ENCODE measurements at places on chromosomes 3 and 15.
A peak's percentile ranks its signal among the peaks of the same experiment; 100 is the strongest.

DNA sequence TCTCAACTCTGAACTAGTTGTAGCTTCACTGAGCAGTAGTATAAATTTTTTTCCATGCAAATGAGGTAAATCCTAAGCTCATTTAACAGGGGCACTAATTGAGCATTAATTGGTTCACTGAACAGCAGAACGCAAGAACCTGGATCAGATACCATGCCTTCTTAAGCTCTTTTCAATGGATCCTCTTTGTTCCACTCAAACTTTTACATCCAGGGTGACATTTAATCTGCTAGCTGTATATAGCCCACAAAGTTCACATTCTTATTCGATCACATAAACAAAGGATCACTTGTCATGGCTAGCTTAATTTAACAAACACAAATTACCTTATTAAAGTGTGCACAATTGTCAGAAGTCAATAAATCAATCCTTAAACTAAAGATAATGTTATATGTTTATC lies 281.6 kb downstream of the CNTN6 start:
- DNase-seq: no peak

GRCh38 chr15:56165234-56165633 lies 78.4 kb downstream of the RFX7 start:
- no peak for DNase-seq

DNA sequence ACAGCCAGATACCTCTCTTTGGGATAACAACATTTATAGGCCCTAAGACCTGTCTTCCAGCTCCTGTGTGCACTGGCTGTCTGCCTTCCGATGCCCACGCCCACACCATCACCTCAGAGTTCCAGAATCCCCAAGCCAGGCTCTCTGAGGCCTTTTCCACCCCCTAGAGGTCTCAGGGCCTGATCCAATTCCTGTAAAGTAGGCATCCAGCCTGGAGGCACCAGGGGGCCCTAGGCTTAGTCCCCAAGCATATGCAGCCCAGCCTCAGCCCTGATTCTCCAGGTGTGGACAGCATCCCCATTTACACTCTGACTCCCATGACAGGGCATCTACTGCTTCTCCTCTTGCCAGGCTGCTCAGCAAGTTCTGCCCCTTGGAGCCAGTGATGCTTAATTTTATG lies 72.7 kb upstream of the CORO2B start:
- DNase-seq: no peak

- no peak for DNase-seq
Measured at GRCh38 chr15:69535101-69535638, 82.6 kb downstream of the RPLP1 start.

GRCh38 chr3:117543521-117543920 lies 833.9 kb downstream of the TUSC7 start:
- no peak for DNase-seq

DNA sequence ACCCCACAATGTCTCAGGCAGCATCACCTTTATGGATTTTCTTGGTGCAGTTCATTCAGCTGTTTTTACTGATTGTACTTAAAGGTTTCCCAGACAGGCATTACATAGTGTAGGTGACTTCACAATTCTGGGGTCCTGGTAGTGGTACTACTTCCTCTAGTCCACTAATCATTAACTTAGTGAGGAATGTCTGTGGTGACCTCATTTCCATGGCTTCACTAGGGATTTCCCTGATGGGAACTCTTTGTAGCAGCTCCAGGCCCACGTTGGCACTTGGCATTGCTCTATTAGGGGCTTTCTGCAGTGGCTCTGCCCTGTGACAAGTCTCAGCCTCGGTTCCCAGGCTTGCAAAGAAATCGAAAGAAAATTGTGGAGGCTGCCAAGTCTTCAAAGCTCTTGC lies 48.1 kb upstream of the NPAP1 start:
- DNase-seq: no peak

DNA sequence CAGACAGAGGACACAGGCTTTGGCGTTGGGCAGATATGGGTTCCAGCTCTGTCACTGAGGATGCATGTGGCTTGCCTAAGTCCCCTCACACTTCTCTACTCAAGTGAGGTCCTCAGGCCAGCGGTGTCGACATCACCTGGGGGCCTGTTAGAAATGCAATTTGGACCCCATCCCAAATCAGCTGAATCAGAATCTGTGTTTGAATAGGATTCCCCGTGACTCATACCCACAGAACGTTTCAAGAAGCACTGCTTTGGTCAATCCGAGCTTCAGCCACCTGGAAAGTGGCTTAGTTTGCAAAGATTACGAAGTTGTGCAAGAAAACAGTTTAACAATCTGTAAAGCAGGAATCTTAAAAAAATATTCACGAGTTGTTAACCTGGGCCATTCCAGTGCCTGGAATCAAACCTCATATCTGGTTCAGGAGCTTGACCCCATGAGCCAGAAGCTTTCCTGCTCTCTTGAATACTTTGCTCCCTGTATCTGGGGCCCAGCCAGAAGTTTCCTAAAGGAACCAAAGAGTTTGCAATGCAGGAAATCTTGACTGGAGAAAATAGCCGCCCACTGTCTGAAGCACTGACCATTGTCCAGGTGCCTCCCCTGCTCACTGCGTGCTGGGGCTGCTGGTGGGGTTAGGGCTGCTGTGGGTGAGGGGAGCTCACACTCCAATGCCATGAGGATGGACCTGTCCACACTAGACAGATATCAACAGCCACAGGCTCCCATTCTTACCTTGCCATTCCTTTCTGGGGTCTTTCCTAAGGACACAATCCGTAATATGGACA lies 208.5 kb upstream of the LINGO1 start:
- DNase-seq: no peak

- DNase-seq: no peak
Measured at GRCh38 chr3:17954801-17955200, 212.4 kb upstream of the TBC1D5 start.

DNA sequence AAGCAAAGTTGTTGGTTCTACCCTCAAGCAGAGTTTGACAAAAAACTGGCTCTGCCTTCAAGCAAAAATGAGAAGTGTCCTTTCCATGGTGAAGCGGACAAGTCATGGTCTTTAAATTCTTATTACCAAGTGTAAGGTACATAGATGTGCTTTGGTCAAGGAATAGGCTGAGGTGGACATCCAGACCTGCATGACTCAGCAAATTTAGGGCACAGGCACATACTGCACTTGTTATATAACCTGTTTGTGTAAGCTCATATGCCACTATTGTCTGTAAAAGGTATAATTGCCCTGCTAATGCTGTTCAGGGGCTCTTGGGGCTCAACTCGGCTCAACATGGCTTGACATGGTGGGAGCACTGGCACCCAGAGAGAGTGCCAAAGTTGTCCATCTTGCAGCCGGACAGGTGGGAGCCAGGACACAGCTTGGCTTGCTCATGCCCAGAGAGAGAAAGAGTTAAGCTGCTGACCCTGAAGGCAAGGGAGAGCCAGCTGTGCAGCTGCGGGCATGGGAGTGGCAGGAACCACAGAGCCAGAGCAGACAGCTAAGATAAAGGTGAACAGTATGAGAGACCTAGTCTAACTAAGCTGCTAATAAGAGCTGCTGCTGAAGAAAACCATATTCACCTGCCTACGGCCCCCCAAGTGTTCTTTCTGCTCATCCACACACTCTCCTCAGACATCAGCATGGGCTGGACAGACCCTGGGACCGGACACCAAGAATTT lies 17.7 kb downstream of the MCCC1 start:
- no peak for DNase-seq

DNA sequence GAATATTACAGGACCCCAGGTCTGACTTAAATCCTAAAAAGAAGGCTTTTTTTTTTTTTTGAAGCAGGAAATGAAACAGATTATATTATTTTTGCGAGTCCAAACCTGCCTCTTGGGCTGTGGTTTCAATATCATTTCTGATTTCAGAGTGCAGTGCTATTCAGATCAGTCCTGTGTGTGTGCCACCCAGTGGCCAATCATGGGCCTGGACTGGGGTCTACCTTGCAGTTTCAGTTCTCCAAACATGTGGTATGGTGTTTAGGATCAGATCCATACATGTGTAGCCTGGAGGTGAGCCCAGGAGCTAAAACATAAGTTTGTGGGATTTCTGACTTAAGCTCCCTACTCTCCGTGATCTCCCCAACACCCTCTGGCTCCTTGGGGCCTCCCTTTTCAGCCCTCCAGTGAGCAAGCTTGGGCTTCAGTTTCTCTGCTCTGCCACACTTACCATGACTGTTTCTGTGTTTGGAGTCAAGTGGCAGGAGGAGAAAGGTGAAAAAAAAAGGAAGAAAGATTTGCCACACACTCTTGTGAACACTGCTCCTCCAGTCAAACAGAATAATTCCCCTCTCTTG lies 12.1 kb upstream of the THSD4 start:
- peak; percentile 43 for DNase-seq

DNA sequence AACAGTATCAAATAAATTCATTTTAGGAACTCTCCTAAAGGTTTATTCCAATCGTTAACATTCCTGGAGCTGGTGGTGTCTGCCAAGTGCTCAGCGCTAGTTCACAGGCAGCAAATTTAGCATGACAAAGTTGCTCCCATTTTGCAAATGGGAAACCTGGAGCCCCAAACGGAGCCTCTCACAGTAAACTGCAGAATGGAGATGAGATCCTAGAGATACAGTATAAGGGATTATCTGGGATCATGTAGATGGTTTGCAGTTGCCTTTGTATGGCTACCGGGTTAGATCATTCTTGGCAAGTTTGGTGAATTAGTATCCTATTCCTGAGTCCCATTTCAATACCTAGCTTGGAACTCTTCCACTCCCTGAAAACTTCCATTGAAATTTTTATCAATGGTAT lies 173.7 kb downstream of the CDIN1 start:
- DNase-seq: no peak

DNA sequence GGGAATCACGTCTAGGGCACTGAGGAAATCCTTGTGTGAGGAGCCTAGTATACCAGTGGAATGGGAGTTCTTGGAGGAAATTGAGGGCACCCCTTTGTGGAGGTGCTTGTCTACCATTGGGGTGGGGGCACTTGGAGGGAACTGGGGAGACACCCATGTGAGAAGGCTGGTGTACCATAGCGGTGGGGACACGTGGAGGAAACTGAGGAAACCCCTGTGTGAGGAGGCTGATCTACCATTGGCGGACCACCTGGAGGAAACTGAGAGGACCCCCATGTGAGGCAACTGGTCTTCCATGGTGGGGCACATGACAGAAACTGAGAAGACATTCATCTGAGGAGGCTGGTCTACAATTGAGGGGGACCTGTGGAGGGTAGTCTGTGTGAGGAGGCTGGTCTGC lies 164.5 kb downstream of the FBLN2 start:
- DNase-seq: peak; percentile 26

GRCh38 chr15:95422255-95422654 lies 908.2 kb upstream of the NR2F2 start:
- DNase-seq: no peak

- no peak for DNase-seq
Measured at GRCh38 chr15:94670438-94671034, 439.2 kb downstream of the MCTP2 start.

GRCh38 chr3:194879991-194880939 lies 194.6 kb downstream of the FAM43A start:
- no peak for DNase-seq

Measured in coronary artery (tissue), 2 donors.